CD4-positive, alpha-beta T cell treated with Interleukin-17A for 4 hours (primary cell): ENCODE measurements at places on chromosomes 6 and 20.

DNA sequence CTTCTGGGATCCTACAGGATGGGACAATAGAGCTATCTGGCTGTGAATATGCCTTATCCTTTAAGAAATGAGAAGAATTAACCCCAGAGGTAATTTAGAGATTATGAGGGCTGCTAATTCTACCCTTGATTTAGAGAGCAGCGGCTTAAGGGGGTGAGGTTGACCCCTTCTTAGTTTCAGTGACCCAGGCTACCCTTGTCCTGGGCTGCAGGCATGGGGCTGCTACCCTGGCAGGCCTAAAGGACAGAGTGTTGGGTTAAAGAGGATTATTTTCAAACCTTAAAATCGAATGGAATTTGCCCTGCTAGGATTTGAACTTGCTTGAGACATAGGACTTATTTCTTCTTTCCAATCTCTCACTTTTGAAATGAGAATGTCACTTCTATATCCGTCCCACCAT, 1343.4 kb downstream of the HACE1 start:
- DNase-seq, result no peak

DNA sequence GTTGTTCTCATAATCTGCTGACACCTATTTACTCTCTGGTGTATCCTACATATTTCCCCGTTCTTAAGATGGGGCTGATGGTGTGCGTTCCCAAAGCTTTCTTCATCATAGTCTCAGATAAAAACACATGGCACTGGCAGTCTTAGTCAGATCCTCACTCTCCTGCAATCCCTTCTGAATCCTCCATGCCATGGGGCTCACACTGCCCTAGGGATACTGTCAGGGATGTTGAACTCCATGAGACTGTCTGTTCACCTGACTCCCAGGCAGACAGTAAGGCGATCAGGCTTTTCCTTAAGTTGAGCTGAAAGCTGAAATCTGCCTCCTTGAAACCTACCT, 76.0 kb downstream of the SLX4IP start:
- no peak for DNase-seq

DNA sequence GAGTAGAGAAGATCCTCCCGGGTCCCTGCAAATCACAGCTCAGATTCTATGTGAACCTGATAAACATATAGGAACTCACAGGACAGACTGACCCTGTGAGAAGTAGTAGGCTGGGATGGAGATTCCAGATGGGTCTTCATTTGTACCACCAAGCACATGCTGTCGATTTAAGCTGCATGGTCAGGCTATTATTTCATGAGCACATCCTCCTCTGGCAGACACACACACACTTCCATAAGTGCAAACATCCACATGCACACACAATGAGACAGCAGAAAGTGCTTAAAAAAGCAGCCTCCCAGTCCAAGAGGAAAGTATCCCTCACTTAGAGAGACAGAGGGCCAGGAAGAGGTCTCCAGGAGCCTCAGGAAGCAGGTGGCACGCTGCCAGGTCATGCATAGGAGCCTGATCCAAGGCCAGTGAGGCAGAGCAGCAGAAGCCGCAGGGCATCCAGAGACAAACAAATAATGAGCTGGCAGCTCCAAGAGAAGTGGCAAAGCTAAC, 131.8 kb downstream of the UNC5CL start:
- DNase-seq, result no peak

- no peak for DNase-seq
These were observed 204.8 kb downstream of the THBS2 start for GRCh38 chr6:169048865-169049205.

DNA sequence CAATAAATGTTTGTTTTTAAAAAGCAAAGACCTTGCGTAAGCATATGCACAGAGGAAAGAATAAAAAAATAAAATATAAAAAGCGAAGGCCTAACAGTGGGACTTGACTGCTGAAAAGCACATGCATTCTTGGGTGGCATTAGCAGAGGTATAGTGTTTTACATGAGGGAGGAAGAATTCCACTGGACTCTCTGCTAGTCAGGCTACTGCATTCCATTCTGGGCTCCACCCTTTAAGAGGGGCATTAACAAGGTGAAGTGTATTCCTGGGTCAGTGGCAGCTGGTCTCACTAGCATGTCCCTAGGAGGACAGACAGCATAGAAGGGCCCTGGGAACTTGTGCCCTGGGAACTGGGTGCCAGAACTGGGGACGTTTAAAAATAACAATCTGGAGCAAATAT, 134.1 kb downstream of the SOBP start:
- DNase-seq, result no peak
